ENCODE measurements at places on chromosomes 11 and 22.
A peak's percentile ranks its signal among the peaks of the same experiment; 100 is the strongest.

- no peak for DNase-seq
These were observed 16.1 kb downstream of the DGCR2 start for GRCh38 chr22:19105867-19106802.

DNA sequence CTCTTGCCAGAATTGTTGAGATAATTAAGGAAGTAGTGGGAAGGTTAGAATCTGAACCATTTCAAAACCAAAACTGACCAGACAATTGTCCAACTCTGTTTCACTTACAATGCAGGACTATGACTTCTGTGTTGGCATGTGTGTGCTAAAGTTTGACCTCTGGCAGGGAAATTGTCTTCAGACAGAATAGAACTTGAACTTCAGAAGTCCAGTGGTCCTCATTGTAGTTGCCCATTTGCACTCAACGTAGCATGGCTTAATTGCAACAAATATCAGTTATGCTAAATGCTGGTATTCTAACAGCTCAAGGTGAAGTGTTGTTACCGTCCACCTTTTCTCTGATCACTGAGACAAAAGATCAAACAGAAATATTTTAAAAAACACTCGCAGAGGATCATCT, 47.2 kb downstream of the BLID start:
- no peak for DNase-seq

DNA sequence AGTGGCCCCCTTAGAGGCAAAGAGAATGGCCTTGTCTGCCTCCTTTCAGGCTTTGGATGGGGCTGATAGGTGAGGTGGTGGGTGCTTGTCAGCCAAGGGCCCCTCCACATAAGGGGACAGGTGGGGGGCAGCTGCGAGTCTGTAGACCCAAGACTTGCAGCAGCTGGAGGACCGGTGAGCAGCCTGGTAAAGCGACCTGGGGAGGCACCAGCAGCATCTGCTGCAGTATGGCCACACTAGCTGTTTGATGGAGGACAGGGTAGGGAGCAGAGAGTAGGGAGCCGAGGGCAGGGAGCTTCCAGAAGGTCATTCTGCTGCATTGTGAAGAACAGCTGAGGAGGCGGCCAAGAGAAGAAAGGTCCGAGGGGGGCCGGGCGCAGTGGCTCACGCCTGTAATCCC, 16.8 kb upstream of the MRTFA start:
- no peak for DNase-seq

- DNase-seq = no peak
These were observed 406.7 kb downstream of the TBC1D22A start for GRCh38 chr22:47168900-47169800.

DNA sequence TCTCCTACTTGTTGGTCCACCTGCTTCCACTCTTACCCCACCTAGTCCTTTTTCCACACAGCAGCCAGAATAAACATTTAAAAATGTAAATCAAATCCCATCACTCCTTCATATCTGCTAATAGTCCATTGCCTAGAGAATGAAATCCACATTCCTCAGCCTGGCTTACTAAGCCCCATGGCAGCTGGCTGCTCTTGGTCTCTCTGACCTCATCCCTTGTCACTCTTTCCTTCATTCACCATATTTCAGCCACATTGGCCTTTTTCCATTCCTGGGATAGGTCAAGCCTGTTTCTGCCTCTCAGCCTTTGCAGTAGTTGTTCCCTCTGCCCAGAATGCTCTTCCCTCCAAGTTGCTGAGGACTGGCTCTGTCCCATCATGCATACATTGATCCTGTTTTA, 512.8 kb downstream of the INSC start:
- DNase-seq = peak; percentile 3

- peak; percentile 77 for DNase-seq
These were observed 27.6 kb downstream of the CD5 start for GRCh38 chr11:61129639-61130523.

DNA sequence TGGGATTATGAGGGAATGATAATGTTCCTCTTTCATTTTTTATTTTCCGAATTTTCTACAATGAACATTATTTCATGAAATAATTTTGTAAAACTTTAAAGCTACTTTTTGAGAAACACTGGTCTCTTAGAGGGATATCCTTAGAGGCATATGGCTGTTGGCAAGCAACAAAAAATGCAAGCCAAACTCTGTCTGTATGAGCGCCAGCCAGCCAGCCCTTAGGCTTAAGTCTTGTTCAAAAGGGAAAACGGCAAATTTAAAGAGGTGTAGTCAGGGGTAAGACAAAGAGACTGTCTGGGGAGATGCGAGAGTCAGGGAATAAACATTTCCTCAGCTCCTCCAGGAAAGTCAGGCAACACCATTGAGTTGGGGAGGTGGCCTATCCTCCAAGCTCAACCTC, 22.5 kb downstream of the ASCC2 start:
- no peak for DNase-seq

DNA sequence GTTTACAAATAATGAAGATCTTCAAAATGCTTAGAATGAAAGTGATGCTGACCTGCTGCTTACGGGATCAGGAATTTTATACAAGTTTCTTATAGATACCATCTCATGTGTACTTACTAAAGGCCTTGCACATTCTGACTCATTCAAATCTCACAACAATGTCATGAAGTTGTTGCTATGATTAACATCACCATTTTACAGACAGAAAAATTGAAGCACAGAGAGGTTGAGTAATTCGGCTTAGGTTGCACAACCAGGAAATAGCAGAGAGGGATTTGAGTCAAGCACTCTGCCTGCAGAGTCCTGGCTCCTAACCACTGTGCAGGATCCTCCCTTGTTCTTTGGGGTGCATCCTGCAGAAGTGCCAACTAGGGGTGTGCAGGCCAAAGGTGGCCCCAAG, 471.9 kb downstream of the MIAT start:
- no peak for DNase-seq

DNA sequence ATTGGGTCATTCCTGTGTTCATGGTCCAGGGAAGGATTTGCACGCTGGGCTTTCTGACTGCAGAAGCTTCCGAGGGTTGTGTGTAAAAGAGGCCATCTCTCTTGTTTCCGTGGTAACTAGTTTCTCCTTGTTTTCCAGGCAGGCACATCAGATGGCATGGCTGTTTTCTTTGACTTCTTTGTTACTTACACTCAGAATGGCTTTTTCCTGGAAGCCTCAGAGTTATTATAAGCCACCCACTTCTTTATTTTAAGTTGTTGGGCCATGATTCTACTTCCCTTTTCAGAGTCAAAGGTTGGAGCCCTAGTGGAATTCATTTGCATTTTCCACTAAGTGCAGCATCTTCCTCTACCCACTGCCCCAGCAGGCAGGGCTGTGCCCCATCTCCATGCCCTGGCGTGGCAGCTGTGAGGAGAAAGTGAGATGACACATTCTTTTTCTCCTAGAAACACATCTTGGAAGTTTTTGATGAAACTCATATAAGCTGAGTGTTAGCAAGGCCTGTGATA, 94.9 kb downstream of the PRR5L start:
- no peak for DNase-seq

GRCh38 chr11:122339436-122340060, 223.5 kb upstream of the BLID start:
- no peak for DNase-seq
